ENCODE measurements at places on chromosomes 12 and 14.

DNA sequence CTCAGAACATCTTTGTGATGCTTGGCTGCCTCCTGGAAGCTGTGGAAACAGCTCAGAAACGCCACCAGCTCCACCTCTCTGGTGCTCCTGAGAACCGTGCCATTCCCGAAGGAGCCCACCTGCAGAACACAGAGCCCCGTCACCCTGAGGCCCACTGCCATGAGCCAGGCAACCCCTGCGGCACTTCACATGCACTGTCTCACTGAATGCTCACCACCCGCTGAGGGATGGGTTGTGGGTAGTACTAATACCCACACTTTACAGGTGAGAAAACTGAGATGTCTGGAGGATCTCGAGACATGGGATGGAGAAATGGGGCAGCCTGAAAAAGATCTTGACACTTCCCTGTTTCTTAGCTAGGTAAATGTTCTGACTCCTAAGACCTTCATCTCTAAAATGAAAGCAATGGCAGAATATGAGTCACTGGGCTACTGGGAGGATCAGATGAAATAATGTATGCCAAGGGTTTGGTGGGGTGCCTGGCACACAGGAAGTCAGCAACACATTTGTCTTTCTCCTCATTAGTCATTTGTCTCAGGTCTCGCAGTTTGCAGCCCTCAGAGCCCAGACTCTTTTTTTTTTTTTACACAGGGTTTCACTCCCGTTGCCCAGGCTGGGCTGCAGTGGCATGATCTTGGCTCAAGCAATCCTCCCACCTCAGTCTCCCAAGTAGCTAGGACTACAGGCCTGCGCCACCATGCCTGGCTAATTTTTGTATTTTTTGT is 5.3 kb downstream of the OASL start:
- DNase-seq, result no peak

DNA sequence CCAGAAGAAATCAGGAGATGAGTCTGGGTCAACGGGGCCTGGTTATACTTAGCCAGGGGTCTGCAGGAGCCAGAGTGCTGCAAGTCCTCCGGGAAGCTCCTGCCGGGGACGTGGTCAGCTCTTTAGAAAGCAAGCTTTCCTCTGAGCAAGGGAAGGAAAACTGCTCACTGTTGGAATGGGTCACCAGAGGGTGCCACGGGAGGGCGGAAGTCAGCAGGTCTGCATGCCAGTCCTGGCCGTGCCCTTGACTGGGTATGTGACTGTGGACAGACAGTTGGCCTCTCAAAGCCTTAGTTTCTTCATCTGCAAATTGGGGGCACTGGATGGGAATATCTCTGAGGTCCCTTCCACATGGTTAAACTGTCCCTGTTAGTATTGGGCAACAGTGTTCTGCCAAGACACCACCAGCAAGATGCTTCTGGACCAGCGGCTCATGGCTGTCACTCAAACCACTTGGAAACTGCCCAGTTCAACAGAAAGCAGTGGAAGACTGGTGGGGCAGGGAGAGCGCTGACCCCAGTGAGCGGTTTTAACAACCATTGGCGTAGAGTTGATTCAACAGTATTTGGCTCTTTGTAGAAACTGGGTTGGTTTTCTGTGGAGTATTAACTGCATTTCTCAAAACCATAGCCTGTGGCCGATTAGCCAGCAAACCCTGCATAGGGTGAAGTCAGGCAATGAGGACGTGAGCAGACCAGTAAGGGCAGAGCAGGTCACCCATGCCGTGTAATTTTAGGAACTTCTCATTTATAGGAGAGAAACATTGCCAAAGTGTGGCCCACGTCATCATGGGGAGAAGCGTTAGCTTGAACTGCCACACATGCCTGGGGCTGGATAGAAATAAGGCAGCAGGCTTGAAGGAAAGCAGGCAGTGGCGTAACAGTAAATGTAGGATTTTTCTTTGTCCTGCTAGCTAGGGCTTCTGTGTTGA is 163.9 kb upstream of the PRMT8 start:
- DNase-seq, result no peak

DNA sequence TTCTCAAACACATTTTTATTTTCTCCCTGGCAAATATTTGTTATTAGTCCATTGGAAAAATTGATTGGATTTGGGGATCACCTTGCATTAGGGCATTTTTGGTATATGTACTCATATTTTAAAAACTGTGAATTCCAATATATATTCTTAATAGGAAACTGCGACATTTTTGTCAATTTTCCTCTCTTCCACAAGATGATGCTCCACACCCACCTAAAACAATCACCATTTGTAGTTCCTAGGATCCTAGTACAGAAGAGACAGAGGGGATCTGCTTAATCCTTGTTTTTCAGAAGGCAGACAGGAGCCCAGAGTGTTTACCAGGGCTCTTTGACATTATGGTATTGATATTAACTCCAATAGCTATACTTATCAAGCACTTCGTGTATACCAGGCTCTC is 22.8 kb upstream of the OASL start:
- DNase-seq, result no peak

GRCh38 chr14:39217214-39217879 is 16.4 kb upstream of the MIA2 start:
- no peak for DNase-seq
